CD8-positive, alpha-beta memory T cell (primary cell): ENCODE measurements at places on chromosomes 7 and 10. TPM values are rescaled to one million over a fixed set of nuclear protein-coding genes. Genes with fewer than 3 reads are reported as not detected.
A peak's percentile ranks its signal among the peaks of the same experiment; 100 is the strongest.

DNA sequence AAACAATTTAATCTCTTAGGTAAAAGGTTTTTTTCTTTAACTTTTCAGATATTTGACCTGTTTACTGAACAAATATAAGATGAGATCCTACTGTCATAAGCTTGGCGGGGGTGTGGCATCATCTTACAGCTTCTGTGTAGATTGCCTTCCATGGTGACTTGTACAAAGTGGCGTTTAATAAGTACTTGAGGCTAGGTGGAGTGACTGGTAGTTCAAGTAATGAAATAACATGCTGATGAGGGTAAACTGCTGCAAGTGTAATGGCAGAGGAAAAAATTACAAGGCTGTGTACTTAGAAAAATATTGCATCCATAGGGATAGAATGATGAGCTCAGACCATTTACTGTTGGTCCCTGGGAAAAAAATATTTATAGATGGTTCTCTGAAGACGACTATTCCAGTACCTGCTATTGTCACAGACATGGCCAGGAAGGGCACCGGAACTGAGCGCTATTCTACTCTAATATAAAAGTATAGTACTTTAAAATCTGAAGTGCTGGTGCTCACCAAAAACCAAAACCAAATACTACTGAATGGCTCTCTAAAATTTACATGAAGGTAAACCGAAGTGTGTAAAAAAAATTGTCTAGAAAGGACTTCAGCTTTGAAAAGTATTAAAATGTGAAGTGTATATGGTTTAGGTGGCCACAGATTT lies 42.4 kb downstream of the DNAH11 start:
- no peak for DNase-seq
- H3K27ac ChIP-seq, result no peak overlapping the region

DNA sequence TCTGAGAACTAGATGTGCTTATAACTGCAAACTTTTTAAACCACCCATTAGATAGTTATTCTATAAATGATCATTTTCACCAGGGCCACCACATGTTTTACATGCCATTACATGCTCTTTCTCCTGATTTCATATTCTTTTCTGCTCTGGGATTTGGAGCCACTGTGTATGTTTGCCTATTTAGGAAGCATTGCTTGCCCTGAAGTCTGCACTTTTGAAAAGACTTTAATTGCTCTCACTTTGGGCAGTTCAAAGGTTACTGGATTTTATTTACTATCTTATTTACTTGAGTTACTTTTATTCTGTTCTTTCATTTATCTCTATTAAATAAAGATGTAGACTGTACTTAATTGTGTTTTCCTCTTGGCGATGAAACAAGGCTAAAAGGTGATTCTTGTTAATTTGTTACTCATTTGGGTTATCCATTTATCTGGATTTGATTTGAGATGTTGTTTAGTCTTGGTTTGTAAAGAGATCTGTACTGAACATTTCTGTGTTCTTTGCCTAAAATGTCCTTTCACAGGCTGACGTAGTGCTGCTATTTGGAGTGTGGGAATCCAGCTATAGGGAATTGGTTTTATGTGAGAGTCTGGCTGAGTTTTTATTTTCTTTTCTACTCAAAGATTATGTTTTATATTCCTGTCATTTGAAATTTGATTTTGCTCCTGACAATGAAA lies 88.8 kb downstream of the SUGCT start:
- no peaks in the 10 kb centered on the region for H3K4me1 ChIP-seq
- no peaks in the 10 kb centered on the region for H3K36me3 ChIP-seq
- DNase-seq, result no peak
- H3K4me3 ChIP-seq, result no peak overlapping the region
- H3K27ac ChIP-seq, result no peak overlapping the region

- H3K4me3 ChIP-seq, result no peak overlapping the region
- H3K36me3 ChIP-seq, result no peaks in the 10 kb centered on the region
- H3K4me1 ChIP-seq, result no peaks in the 10 kb centered on the region
- H3K27ac ChIP-seq, result no peak overlapping the region
- H3K27me3 ChIP-seq, result no peaks in the 10 kb centered on the region
Measured at GRCh38 chr10:96743988-96744585, 23.8 kb upstream of the PIK3AP1 start.

- DNase-seq, result no peak
- H3K27me3 ChIP-seq, result no peaks in the 10 kb centered on the region
- no peak overlapping the region for H3K27ac ChIP-seq
- H3K4me3 ChIP-seq, result no peak overlapping the region
- no peaks in the 10 kb centered on the region for H3K36me3 ChIP-seq
Measured at GRCh38 chr10:110368002-110368401, 63.3 kb upstream of the SMNDC1 start.

GRCh38 chr10:113028456-113029440 lies 78.7 kb downstream of the TCF7L2 start:
- no peaks in the 10 kb centered on the region for H3K36me3 ChIP-seq
- H3K4me1 ChIP-seq, result no peaks in the 10 kb centered on the region
- no peak for DNase-seq
- no peak overlapping the region for H3K27ac ChIP-seq

- no peak overlapping the region for H3K4me3 ChIP-seq
- H3K36me3 ChIP-seq, result no peaks in the 10 kb centered on the region
- DNase-seq, result no peak
- no peaks in the 10 kb centered on the region for H3K27me3 ChIP-seq
- no peak overlapping the region for H3K27ac ChIP-seq
Measured at GRCh38 chr10:133182791-133183645, 23.0 kb downstream of the KNDC1 start.

GRCh38 chr7:11829954-11830353 lies 2.0 kb downstream of the THSD7A start:
- no peak overlapping the region for H3K27ac ChIP-seq
- DNase-seq, result no peak
- peaks cover 3% of the 10 kb centered on the region for H3K27me3 ChIP-seq
- no peak overlapping the region for H3K4me3 ChIP-seq
- H3K36me3 ChIP-seq, result no peaks in the 10 kb centered on the region

GRCh38 chr10:19247843-19248242 lies 199.2 kb downstream of the MALRD1 start:
- no peaks in the 10 kb centered on the region for H3K27me3 ChIP-seq
- no peak overlapping the region for H3K4me3 ChIP-seq
- H3K4me1 ChIP-seq, result no peaks in the 10 kb centered on the region
- H3K27ac ChIP-seq, result no peak overlapping the region
- no peak for DNase-seq

- H3K27ac ChIP-seq, result no peak overlapping the region
- H3K4me1 ChIP-seq, result peaks cover 61% of the 10 kb centered on the region
- H3K4me3 ChIP-seq, result peak overlapping the region; percentile 20
- no peak for DNase-seq
- H3K36me3 ChIP-seq, result no peaks in the 10 kb centered on the region
Measured at GRCh38 chr10:6044751-6045313, 17.3 kb downstream of the IL2RA start.

DNA sequence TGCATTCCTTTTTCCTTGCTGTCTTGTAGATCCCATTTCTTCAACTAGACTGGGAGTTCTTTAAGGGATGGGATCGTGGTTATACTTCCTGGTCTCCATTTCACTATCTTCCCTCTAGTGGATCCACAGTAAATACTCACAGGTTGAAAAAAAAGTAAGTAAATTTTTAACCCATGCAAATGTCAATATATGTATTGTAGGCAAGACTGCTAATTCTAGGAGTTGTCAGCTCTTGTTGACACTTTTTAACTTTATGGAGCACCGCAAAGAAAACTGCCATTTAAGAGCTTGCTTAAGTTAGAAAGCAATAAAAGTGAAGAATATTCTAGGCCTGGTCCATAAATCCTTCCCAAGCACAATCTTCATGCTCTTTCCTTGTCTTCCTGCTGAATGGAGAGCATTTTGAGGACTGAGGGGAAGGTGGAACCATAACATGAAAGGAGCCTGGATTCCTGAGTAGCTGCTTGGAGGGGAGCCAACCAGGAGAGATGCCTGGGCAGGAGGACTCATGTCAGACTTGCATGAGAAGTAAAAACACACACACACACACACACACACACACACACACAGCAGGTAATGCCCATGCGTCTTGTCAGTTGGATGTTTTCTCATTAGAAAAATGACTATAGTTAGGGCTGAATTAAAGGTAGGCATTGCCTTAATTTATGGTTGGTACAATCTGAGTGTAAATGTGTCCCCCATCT lies 32.2 kb downstream of the VWA2 start:
- H3K36me3 ChIP-seq, result no peaks in the 10 kb centered on the region
- no peaks in the 10 kb centered on the region for H3K4me1 ChIP-seq
- no peaks in the 10 kb centered on the region for H3K27me3 ChIP-seq
- no peak overlapping the region for H3K27ac ChIP-seq
- H3K4me3 ChIP-seq, result no peak overlapping the region
- no peak for DNase-seq

DNA sequence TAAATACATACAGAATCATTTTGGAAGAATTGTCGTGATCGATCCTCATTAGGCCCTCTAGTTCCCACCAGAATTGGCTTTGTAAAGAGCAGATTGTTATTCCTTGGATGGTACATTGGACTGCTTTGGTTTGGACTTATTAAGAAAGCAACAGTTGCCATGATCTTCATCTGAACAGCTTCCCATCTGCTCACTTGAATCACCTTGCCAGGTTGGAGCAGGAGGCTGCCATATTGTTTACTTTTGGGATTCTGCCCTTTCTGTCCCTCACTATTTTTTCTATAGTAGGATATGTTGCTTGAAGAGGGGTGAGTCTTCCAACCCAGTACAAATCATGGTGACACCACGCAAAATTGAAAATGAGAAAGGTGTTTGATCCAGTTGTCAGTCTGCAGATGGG lies 199.6 kb downstream of the TCF7L2 start:
- no peak for DNase-seq
- H3K36me3 ChIP-seq, result no peaks in the 10 kb centered on the region
- H3K27ac ChIP-seq, result no peak overlapping the region
- no peak overlapping the region for H3K4me3 ChIP-seq
- H3K27me3 ChIP-seq, result no peaks in the 10 kb centered on the region

DNA sequence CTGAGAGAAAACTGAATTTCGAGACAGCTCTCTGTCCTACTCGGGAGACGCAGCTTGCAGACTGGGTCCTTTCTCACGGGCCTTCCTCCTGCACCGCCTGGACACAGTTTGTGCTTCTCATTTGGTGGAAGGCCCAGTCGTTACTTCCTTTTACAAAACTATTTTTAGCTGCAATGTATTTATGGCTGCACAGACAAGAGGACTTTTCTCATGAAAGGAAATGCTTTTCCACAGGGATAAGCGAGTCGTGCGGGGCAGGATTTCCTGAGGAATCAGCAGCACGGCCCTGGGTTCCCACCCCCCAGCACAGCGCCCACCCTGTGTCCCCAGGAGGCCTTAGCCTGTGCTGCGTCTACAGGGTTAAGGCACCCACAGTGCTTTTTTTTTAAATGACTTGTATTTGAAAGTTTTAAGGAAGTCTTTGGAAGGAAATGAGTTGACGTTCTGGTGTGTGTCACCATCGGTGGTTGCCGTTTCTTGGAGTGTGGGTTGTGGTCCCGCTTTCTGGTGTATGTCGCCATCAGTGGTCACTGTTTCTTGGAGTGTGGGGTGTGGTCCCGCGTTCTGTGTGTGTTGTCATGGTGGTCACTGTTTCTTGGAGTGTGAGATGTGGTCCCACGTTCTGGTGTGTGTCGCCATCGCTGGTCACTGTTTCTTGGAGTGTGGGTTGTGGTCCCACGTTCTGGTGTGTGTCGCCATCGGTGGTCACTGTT lies 50.9 kb downstream of the INPP5A start:
- H3K4me1 ChIP-seq, result peaks cover 18% of the 10 kb centered on the region
- H3K27me3 ChIP-seq, result no peaks in the 10 kb centered on the region
- no peak overlapping the region for H3K27ac ChIP-seq
- H3K4me3 ChIP-seq, result no peak overlapping the region

- no peaks in the 10 kb centered on the region for H3K36me3 ChIP-seq
- H3K4me3 ChIP-seq, result peak overlapping the region; percentile 33
- peaks cover 100% of the 10 kb centered on the region for H3K4me1 ChIP-seq
- H3K27me3 ChIP-seq, result no peaks in the 10 kb centered on the region
- H3K27ac ChIP-seq, result peak overlapping the region; percentile 65
- DNase-seq, result no peak
Measured at GRCh38 chr10:124733571-124734245, 10.5 kb downstream of the FAM53B start.

DNA sequence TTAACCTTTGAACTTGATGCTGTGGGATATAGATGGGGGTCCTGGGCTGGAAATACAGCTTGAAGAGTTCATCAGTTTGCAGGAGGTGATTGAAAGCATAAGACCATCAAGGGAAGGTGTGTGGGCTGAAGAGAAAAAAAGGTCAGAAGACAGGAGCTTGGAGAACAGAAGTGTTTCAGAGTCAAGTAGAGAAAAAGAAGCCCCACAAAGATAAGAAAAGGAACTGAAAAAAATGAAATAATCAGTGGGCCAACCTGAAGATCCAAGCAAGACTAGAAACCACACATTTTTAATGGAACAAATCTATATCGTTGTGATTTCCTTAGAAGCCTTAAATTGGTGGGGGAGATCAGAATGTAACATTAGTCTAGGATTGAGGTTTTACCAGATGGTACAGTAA lies 22.5 kb downstream of the ZEB1 start:
- H3K27ac ChIP-seq, result no peak overlapping the region
- DNase-seq, result no peak
- no peaks in the 10 kb centered on the region for H3K36me3 ChIP-seq
- no peak overlapping the region for H3K4me3 ChIP-seq

GRCh38 chr10:82041018-82041417 lies 166.0 kb downstream of the NRG3 start:
- no peak for DNase-seq
- no peaks in the 10 kb centered on the region for H3K36me3 ChIP-seq
- no peak overlapping the region for H3K27ac ChIP-seq
- no peak overlapping the region for H3K4me3 ChIP-seq
- H3K27me3 ChIP-seq, result no peaks in the 10 kb centered on the region
- H3K4me1 ChIP-seq, result no peaks in the 10 kb centered on the region

DNA sequence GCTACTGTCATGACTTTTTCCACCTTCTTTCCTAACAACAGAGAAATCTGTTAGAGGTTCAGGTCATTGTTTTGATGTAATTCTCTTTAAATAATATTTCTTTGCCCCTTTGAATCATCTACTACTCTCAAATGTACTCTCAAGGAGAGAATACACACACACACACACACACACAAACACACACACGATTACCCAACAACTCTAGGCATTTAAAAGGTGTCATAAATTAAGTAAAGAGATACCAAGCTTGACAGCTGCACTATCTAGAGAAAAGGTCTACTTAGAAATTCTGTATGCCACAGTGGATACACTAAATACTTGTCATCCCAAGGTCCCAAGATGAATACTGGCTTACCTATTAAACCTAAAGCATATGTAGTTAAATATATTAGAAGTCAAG lies 4.8 kb downstream of the PANK1 start:
- H3K27ac ChIP-seq, result no peak overlapping the region
- H3K27me3 ChIP-seq, result no peaks in the 10 kb centered on the region
- H3K36me3 ChIP-seq, result no peaks in the 10 kb centered on the region
- no peaks in the 10 kb centered on the region for H3K4me1 ChIP-seq

Gene BLNK
- not detected for polyA plus RNA-seq

Gene PON3
- not detected for polyA plus RNA-seq

Gene CALY
- 0.83 TPM for polyA plus RNA-seq

Gene THSD7A
- polyA plus RNA-seq, result not detected

Gene ERCC6
- 9.8 TPM for polyA plus RNA-seq

Gene STOX1
- polyA plus RNA-seq, result not detected

Gene ADAM22
- 2.3 TPM for polyA plus RNA-seq

Gene SPDYE3
- 9.8 TPM for polyA plus RNA-seq

Gene DENND11
- polyA plus RNA-seq, result 17.3 TPM

Gene SLC18A2
- 0.08 TPM for polyA plus RNA-seq
